Muscle of arm (tissue), 14 donors: ENCODE measurements at places on chromosomes 11 and 22.

DNA sequence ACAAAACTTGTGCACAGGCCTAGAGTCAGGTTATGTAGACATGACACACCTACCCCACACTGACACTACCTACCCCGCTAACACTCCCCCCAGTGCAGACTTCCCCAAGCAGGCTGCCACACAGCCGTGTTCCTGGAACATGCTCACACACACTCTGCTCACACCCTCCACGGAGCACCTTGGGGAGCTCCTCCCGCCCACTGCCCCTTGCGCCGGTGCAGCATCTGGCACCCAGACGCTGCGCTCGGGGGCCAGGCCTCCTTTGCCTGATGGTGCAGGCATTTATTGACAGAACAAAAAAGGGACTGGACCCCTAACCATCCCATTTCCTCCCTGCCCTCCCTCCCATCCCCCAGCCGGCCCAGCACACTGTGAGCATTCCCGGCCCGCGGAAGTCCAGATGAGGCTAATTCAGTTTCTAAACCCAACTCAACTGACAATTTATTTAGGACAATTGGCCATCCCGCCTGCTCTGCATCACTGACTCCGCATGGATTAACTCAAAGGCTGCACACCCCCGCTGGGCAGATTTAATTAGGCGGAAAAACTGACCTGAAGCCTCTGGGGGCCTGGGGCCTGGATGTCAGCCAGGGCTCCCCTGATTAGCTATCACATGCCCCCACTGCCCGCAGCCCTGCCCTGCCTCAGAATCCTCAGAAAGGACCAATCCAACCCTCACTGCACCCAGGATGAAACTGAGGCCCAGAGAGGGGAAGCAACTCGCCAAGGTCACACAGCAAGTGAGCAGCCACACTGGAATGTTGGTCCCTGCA, 30.1 kb downstream of the KCNC1 start:
- no peak for DNase-seq

DNA sequence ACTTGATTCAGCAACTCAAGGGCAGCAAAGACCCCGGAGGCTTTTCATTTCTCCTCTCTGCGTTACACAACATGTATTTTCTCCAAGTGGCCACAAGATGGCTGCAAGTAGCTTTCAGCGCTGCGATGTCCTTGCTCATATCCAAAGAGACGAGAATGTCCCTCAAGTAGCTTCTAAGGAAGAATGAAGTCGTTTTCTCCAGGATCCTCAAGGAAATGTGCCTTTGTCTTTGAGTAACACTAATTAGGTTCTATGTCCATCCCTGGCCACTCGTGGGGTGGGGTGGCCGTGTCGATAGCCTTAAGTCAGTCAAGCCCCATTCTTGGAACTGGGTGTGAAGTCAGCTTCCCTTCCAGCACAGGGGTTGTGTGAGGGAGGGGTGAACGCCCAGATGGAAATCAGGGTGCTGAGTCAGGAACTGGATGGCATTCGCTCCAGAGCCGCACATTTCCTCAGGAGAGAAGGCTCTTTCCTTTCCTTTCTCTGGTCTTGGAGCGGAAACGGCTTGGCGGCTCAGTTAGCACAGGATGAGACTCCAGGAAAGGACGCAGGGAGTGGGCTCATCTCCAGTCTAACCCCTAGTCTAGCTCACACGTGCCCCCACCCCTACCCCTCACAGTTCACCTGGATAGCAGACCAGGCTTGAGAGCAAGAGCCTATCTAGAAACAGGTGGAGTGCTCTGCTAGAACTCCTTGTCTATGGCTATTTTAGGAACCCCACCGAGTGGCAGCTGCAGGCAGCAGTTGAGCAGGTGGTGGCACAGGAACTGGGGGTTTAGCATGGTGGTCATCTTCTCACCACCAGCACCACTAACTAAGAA, 44.3 kb downstream of the NNMT start:
- DNase-seq: peak; percentile 51

GRCh38 chr11:112525844-112526590, 265.4 kb upstream of the PLET1 start:
- no peak for DNase-seq

DNA sequence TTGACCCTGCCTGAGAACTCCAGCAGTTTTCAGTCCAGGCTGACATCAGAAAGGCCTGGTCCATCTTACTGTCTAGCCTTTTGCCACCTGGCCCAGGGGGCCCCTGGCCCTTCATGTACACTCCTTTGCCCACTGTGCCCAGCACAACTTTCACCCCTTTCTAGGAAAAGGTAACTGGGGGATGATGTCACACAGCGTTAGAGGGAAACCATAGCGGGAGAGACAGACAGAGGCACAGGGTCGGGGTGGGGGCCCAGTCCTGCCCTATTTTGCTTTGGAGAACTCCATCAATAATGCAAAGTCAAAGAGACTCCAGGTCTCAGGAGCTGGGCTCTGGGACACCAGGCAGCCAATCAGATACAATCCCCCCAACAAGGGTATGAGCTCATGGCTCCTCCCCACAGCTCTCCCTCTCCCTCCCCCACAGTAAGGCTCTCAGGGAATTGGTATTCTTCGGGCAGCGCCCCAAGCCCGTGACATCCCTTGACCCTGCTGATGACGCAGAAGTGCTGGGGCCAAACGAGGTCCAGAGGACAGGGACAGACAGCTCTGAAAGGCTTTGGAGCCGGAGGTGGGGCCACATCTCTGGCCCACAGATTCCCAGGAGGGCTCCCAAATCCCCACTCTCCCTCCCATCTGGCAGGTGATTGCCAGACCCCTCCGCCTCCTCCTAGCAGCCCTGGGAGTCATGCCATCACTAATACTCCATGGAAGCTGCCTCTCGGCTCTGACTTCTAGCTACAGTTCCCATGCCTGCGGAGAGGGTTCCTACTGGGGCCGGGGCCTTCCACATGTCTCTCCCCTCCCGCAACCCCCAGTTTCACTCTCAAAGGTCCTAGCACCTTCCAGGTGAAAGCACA, 5.9 kb downstream of the USP2 start:
- DNase-seq: peak; percentile 53

DNA sequence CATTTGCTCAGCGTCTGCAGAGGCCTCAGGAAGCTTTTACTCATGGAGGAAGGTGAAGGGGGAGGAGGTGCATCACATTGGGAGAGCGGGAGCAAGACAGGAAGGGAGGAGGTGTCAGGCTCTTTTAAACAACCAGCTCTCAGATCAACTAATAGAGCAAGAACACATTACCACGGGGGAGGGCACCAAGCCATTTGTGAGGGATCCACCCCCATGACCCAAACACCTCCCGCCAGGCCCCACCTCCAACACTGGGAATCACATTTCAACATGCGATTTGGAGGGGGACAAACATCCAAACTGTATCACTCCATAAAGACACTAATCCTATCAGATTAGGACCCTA, 18.9 kb upstream of the THY1 start:
- no peak for DNase-seq

- peak; percentile 79 for DNase-seq
Observed at GRCh38 chr11:1927026-1927847, 7.7 kb downstream of the TNNT3 start.

DNA sequence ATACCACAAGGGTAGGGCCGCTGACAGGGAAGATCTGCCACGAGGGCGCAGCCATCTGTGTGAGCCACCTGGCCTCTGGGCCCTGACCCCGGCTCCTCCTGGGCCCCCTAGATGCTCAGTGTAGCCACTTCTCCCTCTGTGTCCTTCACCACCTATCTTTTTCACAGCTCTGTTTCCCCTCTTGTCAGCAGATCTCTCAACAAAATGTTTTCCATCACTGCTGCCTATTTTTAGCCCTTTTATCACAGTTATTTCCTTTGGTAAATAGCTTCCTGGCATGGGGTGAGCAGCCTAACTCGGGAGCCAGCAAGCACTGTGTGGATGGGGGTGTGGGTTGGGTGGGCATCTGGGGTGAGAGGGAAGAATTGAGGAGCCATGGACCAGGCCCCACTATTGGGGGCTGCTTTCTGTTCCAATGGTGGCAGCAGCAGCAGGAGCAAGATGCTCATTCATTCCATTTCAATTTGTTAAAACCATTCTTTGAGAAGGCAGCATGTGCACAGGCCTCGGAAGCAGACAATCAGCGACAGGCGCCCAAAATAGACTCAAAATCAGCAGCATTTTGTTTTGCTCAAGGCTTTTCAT, 135.2 kb upstream of the NAV2 start:
- DNase-seq: no peak
